ENCODE measurements at places on chromosomes 11 and 22. TPM values are rescaled to one million over a fixed set of nuclear protein-coding genes. Genes with fewer than 3 reads are reported as not detected.

- DNase-seq: no peak
- H3K27me3 ChIP-seq: no peaks in the 10 kb centered on the region
- no peaks in the 10 kb centered on the region for H3K4me1 ChIP-seq
- no peak overlapping the region for H3K27ac ChIP-seq
These were observed 5.0 kb downstream of the SNX19 start for GRCh38 chr11:130911306-130911705.

Gene ADM2
- total RNA-seq: 0.26 TPM

- DNase-seq: peak; percentile 66
- H3K36me3 ChIP-seq: no peaks in the 10 kb centered on the region
- H3K4me1 ChIP-seq: no peaks in the 10 kb centered on the region
These were observed 1.7 kb upstream of the RTN4RL2 start for GRCh38 chr11:57458410-57459163.

- H3K4me3 ChIP-seq: no peak overlapping the region
- no peaks in the 10 kb centered on the region for H3K27me3 ChIP-seq
- no peaks in the 10 kb centered on the region for H3K4me1 ChIP-seq
- no peaks in the 10 kb centered on the region for H3K36me3 ChIP-seq
These were observed 47.0 kb upstream of the PSMA1 start for GRCh38 chr11:14567064-14567651.

GRCh38 chr11:86414032-86414431, 39.3 kb downstream of the CCDC81 start:
- no peak overlapping the region for H3K27ac ChIP-seq
- DNase-seq: no peak
- no peaks in the 10 kb centered on the region for H3K36me3 ChIP-seq
- no peaks in the 10 kb centered on the region for H3K4me1 ChIP-seq

- no peak overlapping the region for H3K27ac ChIP-seq
- DNase-seq: no peak
- H3K4me3 ChIP-seq: no peak overlapping the region
- no peaks in the 10 kb centered on the region for H3K36me3 ChIP-seq
- H3K27me3 ChIP-seq: no peaks in the 10 kb centered on the region
These were observed 19.4 kb upstream of the CTSD start for GRCh38 chr11:1782831-1783724.

GRCh38 chr22:28949788-28950187, 66.4 kb downstream of the ZNRF3 start:
- H3K4me3 ChIP-seq: no peak overlapping the region
- no peaks in the 10 kb centered on the region for H3K27me3 ChIP-seq
- no peaks in the 10 kb centered on the region for H3K4me1 ChIP-seq

DNA sequence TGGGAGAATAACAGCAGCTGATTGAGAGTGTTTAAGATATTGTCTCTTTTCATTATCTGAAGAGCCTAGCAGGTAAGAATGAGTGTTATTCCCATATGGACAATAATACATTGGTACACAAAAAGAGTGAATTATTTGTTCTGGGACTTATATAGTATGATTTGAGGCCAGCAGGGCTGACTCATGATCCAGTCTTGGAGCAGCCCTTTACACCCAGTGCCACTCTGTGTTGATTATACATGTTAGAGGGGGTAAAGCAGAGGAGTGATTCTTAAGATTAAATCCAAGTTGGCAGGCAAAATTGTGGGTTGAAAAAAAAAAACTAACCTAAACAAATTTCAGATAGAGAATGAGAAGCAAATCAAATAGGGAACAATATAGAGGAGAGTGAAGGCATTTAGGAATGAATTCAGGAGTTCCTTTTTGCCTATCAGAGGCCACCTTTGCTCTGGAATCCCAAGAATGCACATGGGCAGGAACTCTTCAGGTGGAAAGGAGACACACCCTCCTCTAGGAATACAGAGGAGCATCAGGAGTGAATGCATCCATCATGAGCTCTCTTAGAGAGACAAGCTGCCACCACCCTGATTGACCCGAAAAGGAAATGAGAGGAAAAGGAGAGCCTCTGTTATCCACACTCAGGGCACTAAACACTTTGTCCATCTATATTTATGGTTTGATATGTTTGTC, 19.2 kb upstream of the MRGPRX1 start:
- H3K4me1 ChIP-seq: no peaks in the 10 kb centered on the region
- no peak for DNase-seq
- H3K27ac ChIP-seq: no peak overlapping the region
- no peaks in the 10 kb centered on the region for H3K27me3 ChIP-seq

Gene FAT3
- total RNA-seq: 14.8 TPM

Gene CEND1
- not detected for total RNA-seq

- no peaks in the 10 kb centered on the region for H3K36me3 ChIP-seq
- H3K4me3 ChIP-seq: no peak overlapping the region
- H3K27me3 ChIP-seq: no peaks in the 10 kb centered on the region
These were observed 121.6 kb downstream of the KCNQ1 start for GRCh38 chr11:2566223-2567025.

Gene KRTAP5-7
- 0.39 TPM for total RNA-seq

DNA sequence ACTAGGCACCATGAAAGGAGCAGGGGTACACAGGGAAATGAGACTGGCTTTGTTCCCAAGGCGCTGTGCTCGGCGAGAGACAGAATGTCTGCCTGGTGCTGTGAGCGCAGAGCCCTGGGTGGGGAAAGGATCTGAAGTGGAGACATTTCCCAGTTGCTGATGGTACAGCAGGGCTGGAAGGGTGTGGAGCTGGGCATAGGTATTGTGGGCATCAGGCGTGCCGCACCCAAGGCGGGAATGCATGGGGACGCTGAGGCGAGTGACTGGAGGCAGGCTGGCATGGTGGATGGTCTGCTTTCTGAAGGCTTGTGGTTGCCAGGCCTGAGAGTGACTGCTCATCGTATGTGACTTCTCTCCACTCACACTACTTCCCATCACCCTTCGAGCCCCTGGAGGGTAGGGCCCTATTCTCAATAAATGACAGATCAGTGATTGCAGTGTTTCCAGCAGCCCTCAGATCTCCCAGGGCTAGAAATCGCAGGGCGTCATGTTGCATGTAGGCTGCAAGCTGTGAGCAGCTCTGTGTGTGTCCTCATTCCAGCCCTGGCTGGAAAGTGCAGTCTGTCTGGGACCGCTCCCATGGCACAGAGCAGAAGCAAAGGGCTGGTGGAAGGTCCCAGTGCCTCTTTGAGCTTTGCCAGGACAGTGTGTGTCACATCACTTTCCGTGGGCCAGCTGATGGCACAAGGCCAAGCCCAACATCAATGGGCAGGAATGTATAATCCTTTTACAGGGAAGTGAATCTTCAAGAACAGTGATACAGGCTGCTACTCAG, 67.7 kb downstream of the TBC1D22A start:
- peak; percentile 76 for DNase-seq
- no peak overlapping the region for H3K4me3 ChIP-seq
- H3K27me3 ChIP-seq: no peaks in the 10 kb centered on the region
- no peaks in the 10 kb centered on the region for H3K36me3 ChIP-seq
- no peaks in the 10 kb centered on the region for H3K4me1 ChIP-seq

- no peaks in the 10 kb centered on the region for H3K27me3 ChIP-seq
- no peak overlapping the region for H3K27ac ChIP-seq
- no peak for DNase-seq
- H3K4me3 ChIP-seq: no peak overlapping the region
- no peaks in the 10 kb centered on the region for H3K36me3 ChIP-seq
These were observed 66.2 kb downstream of the MICAL3 start for GRCh38 chr22:17958166-17958565.

Gene CTSW
- total RNA-seq: 3.9 TPM

DNA sequence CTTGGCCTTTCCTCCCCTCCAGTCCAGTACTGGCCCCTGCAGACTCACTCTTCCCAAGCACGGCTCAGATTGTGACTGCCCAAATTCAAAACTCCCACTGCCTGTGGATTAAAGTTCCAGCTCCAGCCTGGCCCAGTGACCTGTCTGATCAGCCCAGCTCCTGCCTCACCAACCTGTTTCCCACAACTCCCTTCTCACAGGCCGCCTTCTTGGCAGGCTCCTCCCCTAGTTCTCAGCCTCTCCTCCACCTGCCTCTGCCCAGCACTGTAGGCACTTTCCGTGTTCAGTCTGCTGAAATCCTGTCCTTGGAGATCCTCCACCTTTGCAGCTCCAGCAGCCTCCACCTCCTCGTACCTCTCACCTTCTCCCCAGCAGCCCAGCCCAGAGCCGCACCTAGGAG, 68.6 kb downstream of the MICAL2 start:
- no peaks in the 10 kb centered on the region for H3K36me3 ChIP-seq
- H3K27me3 ChIP-seq: no peaks in the 10 kb centered on the region
- peaks cover 7% of the 10 kb centered on the region for H3K4me1 ChIP-seq
- no peak for DNase-seq

DNA sequence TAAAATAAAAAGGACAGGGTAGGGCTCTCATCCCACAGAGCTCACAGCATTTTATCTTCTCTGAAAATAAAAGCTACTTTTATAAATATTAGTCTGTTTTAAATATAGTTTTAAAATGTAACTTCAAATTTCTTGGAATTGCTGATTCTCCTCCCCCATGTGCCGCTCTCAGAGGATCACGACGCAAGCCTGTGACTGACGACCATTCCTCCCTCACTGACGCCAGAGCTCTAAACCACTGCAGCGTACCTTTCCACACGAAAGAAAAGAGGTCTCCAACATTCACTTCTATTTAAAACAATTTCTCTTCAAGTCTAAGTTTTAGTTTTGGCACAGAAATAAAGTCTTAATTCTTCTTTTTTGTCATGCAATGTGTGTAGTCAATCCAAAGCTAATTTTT, 9.3 kb downstream of the TOLLIP start:
- no peak for DNase-seq
- no peaks in the 10 kb centered on the region for H3K4me1 ChIP-seq
- H3K27me3 ChIP-seq: no peaks in the 10 kb centered on the region
- H3K27ac ChIP-seq: no peak overlapping the region
- no peaks in the 10 kb centered on the region for H3K36me3 ChIP-seq
- no peak overlapping the region for H3K4me3 ChIP-seq

DNA sequence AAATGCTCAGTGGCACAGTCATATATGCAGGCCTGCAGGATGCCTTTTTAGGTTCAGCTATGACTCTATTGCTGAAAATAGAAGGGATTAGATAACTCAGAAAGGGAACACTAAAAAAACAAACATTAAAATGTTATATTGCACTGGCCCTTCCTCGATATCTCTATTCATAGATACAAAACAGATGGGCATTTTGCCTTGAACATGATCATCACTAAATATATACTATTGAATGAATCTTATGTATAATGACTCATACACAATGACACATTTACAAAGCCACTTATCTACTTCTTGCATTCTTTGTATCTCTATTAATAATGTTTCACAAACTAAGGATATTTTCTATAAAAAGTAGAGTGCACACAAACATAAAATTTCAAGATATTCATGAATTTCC, 2352.8 kb upstream of the RAG2 start:
- DNase-seq: no peak
- no peaks in the 10 kb centered on the region for H3K36me3 ChIP-seq
- no peak overlapping the region for H3K27ac ChIP-seq
- H3K4me1 ChIP-seq: no peaks in the 10 kb centered on the region
- H3K4me3 ChIP-seq: no peak overlapping the region

DNA sequence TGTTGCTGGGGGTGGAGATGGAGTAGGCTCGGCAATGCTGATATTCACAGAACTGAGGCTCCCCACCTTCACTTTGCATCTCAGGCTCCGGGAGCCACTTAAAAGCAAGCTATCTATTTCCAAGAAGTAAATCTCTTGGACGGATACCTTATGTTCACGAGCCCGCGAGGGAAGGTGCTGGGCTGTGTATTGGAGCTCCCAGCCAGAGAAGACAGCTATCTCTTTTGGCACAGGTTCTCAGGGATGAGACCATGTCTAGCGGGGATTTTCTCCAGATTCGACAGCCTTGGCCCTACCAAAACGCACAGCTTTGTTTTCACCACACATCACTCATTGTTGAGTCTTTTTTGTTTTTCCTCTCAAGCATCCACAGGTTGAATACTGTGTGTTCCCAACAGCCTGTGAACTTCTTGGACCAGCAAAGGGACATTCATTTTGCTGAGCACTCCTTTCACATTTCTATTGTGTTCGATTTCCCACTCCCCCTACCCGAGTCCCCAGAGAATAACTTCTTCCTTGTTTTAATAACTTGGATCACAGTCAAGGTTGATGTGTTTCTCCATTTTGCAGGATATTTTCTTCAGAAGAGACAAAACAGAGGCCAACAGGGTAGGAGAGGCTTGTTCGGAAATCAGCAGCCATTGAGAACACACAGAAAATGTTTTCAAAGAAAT, 23.3 kb downstream of the WT1 start:
- peaks cover 1% of the 10 kb centered on the region for H3K27me3 ChIP-seq
- no peaks in the 10 kb centered on the region for H3K36me3 ChIP-seq
- DNase-seq: no peak
- no peaks in the 10 kb centered on the region for H3K4me1 ChIP-seq
- no peak overlapping the region for H3K27ac ChIP-seq

GRCh38 chr22:37213941-37214730, 1.9 kb upstream of the SSTR3 start:
- DNase-seq: peak; percentile 62
- H3K36me3 ChIP-seq: no peaks in the 10 kb centered on the region
- H3K4me1 ChIP-seq: no peaks in the 10 kb centered on the region
- no peak overlapping the region for H3K27ac ChIP-seq

- H3K4me3 ChIP-seq: no peak overlapping the region
- no peaks in the 10 kb centered on the region for H3K27me3 ChIP-seq
- no peaks in the 10 kb centered on the region for H3K4me1 ChIP-seq
- H3K27ac ChIP-seq: no peak overlapping the region
These were observed 8.4 kb downstream of the UVRAG start for GRCh38 chr11:75823415-75823814.

DNA sequence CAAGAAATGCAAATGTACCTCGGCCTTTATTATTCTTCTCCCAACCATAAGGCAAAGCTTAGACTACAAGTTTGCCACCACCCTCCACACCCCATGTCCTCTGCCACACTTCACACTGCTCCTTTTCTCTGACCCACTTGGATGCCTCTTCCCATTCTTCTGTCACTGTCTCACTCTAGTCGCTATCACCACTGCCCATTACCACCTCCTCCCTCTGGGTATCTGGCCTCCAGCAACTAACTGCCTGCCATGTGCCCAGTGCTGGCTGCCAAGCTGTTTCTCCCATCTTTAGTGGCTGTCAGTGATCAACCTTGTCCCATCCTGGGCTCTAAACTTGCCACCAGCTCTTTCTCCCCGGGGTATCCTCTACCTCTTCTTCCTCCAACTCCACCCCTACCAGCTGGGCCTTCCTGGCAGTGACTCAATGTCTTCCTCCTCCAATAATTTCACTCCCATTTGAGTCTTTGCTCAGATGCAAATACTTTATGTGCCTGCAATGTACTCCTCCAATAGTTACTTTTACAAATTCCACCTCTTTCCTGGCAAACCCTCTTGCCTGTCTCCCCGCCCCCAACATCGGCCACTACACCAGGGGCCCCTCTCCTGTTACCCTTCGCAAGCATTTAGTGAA, 20.1 kb upstream of the KDM2A start:
- H3K27ac ChIP-seq: no peak overlapping the region
- no peaks in the 10 kb centered on the region for H3K27me3 ChIP-seq
- H3K4me1 ChIP-seq: no peaks in the 10 kb centered on the region
- H3K4me3 ChIP-seq: no peak overlapping the region
- DNase-seq: no peak

- no peak overlapping the region for H3K4me3 ChIP-seq
- H3K27me3 ChIP-seq: no peaks in the 10 kb centered on the region
- no peaks in the 10 kb centered on the region for H3K36me3 ChIP-seq
These were observed 83.0 kb downstream of the FCHSD2 start for GRCh38 chr11:73058989-73059674.

All from aorta (tissue), 5 donors.